ENCODE measurements at places on chromosomes 4 and X.

- no peak for DNase-seq
Measured at GRCh38 chrX:8237718-8238117, 66.7 kb upstream of the VCX2 start.

DNA sequence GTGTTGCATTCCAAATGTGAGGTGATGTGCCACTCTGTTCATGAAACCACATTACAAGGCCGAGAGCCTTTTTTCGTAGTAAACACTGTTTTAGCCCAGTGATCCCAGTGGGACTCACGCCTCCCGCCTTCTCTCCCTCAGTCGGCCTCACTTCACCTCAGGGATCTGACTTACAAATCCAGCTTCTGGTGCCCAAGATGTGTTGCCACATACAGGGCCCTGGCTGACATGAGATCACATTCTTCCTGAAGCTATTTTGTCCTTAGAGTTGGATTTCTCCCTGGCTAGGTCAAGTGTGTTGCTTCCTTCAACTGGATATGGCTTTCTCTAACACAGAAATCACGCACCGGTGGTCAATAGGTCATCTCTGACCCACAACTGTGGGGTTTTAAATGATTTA is 354.7 kb downstream of the FBXW7 start:
- DNase-seq = no peak

DNA sequence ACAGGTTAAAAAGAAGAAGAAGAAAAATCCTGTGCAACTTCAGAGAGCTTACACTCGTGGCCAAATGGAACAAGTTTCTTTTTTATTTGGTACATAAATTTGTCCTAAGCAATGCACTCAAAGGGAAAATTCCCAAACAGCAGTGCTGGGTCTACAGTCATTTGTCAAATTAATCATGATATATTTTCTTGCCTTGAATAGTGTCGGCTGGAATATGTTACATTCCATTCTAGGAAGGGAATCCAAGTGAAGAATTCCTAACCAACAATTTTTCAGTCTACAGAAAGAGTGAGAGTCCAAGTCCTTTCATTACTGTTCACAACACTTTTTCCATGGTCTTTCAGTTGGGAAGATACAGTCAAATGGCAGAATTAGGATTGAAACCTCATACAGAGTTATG is 63.9 kb downstream of the HAND2 start:
- DNase-seq = peak; percentile 53

GRCh38 chr4:16585053-16585452 is 313.4 kb downstream of the LDB2 start:
- no peak for DNase-seq
